ENCODE measurements at places on chromosomes 16 and 17.
A peak's percentile ranks its signal among the peaks of the same experiment; 100 is the strongest.

DNA sequence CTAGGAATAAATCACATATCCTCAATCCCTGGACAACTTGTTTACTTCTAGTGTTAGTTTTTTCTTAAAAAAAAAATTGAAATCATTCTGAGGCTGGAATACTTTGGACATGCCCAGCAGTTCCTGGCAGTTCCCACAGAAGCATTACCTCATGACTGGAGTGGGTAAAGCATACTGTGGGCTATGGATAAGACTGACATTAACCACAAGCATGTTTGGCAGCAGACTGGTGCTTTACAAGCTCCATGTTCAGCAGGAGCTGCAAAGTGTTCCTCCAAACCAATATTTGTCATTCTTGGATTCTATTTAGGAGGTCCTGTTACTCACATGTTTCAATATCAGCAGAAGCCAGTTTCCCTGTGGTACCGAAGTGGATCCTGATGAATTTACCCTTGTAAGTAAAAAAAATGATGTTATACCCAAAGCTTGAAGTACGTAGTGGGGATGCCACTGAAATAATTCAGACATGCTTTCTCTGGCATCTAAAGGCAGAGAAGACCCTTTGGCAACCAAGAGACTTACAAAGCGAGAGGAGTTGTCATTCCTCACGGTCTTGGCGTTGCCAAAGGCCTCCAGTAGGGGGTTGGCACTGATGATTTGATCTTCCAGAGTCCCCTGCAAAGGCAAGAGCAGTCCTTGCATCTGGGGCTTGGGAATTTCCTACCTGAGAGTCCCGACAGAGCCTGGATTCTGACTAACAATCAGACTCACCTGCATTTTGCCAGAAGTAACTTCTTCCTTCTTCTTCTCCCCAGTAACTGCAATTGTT lies 4.9 kb downstream of the MYH1 start:
- DNase-seq = no peak

DNA sequence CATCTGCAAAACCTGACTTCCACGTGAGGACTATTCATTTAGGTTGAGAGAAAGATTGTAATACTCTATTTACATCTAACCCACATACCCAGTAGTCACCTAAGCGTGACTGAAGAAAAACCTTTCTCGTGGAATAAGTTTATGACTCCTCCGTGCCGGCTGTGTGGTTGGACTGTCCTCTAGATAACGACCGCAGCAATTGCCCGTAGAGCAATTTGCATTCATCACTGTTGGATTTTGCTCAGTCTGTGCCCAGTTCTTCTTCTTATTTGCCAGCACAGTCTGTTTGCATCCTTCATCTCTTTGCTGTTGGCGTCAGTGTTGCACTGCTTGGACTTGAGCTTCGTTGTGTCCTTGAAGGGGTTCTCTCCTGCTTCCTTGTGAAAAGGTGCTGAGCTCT lies 131.3 kb downstream of the CYB561 start:
- no peak for DNase-seq

- DNase-seq = no peak
Observed at GRCh38 chr17:20205609-20206008, 196.4 kb downstream of the SPECC1 start.

GRCh38 chr17:7835814-7836595 lies 2.0 kb downstream of the KDM6B start:
- DNase-seq = peak; percentile 72

DNA sequence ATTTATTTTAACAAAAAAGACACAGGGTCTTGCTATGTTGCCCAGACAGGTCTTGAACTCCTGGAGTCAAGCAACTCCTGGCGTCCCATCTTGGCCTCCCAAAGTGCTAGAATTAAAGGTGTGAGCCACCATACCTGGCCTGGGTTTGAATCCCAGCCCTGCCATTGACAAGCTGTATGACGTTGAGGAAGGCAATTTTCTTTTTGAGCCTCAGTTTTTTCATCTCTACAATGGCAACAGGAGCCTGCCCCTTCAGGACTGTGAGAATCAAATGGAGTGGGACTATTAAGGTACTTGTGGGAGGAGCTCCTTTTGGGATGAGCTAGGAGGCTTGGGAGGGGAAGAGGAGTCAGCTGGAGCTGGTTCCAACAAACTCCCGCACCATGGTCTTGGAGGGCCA lies 6.2 kb downstream of the RARA start:
- DNase-seq = no peak

DNA sequence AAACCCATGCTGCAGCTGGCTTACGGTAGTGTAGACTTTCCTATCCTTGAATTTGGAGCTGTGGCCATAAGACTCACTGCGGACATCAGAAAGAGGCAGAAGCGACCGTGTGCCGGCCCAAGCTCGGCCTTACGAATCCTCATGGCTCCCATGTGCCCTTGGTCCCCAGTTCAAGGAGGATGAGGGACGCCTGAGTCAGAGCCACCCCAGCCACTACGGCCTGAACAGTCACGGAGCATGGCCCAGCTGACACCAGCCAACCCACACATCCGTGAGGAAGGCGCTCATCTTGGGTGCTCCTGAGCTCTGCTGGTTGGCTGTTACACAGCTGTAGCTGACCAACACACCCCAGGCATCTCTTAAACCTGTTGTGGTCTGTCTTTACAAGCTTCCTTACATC lies 44.0 kb downstream of the ZCCHC14 start:
- no peak for DNase-seq

GRCh38 chr16:12133729-12134128 lies 157.2 kb downstream of the SNX29 start:
- no peak for DNase-seq

- no peak for DNase-seq
Observed at GRCh38 chr16:64704386-64704785, 417.5 kb downstream of the CDH11 start.

DNA sequence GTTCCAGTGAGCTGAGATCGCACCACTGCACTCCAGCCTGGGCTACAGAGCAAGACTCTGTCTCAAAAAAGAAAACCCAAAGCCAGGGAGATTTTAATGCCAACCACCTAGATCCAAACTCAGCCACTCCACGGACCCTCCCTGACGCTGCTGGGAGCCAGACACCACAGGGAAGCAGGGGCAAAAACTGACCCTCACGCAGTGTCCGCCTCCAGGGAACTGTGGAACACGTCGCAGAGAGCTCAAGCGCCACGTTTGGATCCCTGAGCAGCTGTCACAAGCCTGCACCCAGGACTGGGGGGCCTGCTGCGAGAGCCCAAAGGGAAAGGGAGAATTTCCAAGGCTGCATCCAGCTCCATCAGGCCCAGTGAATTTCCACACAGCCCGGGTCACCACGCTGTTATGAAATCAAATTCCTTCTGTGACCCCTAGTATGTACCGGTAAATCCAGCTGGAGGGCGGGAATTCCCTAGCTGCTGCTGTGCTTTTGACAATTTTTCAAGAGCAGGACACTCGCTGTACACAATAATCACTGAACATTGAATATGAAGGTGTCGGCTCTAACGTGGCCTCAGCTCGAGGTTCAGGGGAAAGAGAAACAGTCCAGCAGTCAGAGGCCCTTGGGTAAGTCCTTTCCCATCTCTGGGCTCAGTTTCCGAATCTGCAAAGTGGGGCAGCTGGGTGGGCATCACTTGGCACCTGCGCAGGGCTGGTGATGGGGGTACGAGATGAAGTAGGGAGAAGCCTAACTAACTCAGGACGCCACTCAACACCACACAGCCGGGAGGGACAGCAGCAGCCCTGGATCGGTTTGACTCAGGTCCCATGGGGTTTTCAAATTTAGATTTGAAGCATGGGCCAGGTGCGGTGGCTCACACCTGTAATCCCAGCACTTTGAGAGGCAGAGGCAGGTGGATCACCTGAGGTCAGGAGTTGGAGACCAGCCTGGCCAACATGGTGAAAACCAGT lies 8.6 kb downstream of the CARHSP1 start:
- DNase-seq = no peak

- no peak for DNase-seq
Observed at GRCh38 chr17:63116967-63117830, 151.2 kb downstream of the TANC2 start.

DNA sequence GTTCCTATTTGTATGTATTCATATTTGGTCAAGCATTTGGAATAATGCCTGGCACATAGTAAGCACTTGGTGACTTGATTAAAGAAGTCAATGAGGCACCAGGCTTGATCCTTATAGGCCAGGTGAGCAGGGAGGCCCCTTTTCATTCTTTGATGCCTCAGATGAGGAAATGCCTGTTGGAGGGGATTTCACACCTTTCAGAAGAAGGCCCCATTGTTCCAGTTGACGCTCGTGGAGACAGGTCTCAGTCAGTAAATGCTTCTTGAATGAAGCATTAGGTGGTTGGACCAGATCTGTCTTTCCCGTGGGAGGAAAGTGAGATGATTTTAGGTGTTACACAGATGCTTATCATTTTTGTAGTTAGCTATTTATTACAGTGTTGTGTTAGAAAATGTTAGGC lies 13.0 kb downstream of the LCMT1 start:
- DNase-seq = no peak

DNA sequence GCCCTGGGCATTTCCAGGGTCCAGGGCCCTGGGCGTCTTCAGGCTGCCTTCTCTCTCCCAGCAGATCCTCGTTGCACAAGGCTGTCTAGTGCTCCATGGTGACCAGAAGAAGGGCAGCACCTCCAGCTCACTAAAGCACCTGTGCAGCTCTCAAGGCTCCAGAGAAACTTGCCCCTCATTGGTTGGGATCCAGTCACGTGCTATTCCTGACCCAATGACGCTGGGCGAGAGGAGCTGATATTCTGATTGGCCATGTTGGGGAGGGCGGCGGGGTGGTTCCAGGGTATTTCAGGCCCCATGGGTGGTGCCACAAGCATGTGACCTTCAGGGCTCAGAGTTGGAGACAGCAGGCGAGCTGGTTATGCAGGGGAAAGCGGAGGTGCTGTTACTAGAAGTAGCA lies 309.1 kb downstream of the TOX3 start:
- DNase-seq = no peak
